Fibroblast of skin of scalp (primary cell): ENCODE measurements at places on chromosomes 7 and 10.

DNA sequence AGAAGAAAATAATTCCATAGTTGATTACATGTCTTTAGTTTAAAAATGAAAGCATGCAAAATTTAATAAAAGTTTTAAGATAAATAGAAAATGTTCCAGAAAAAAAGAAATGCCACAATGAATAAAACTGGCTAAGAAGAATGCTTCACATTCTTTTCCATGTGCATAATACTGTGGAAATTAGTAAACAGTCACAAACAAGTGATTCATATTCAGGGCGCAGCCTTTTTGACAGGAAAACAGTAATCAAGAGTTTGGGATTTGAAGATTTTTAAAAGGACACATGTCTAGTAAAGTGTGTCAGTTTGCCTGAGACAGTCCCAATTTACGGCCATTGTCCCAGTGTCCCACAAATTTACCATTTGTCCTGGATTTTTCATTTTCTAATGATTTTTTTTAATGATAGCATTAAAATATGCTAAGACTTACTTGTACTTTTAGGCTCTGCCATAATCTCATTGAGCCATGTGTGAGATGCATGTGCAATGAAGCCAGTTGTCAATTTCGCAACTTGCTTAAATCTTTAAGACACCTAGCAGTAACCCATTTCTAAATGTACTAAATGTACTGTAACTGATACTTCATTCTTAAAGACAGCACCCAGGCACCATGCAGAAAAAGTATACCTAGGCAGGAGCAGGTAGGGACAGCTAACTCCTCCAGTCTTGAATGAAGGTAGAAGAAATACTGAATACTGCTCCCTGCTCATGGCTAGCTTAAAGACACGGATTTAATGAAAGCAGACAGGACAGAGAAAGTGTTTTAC is 46.9 kb downstream of the ZNF438 start:
- peak; percentile 44 for DNase-seq

DNA sequence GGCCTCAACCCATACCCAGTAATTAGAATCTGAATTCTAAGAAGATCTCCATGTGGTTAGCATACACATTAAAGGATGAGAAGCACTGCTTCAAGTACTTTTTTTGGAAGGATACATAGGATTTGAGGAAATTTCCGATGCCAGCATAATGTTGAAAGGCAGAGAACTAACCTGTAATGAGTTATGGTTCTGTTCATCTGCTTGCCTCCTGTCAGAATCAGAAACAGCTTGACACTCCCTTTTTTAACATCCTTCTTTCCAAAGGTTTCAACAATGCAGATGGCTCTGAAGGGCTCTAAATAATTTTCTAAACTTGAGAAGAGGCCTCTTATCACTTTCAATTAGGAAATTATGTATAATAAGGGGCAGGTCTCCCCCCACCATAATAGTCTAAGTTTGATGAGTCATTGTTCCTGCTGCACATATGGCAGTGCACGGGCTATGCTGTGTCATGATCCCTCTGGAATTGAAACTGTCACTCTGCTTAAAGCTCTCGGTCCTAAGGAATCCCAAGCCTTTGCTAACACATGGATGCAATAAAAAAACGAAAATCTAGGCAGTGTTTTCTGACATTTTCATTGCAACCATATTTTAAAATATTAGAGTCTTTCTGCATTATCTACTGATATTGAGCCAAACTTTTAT is 291.2 kb upstream of the FZD1 start:
- peak; percentile 70 for DNase-seq

GRCh38 chr7:13748998-13749397 is 240.5 kb downstream of the ETV1 start:
- no peak for DNase-seq

- peak; percentile 47 for DNase-seq
These were observed 132.4 kb downstream of the TSPAN12 start for GRCh38 chr7:120725376-120726039.

- DNase-seq, result no peak
These were observed 17.4 kb downstream of the MTPN start for GRCh38 chr7:135959646-135960363.

- peak; percentile 88 for DNase-seq
These were observed 116.6 kb upstream of the CDK1 start for GRCh38 chr10:60661637-60662036.

DNA sequence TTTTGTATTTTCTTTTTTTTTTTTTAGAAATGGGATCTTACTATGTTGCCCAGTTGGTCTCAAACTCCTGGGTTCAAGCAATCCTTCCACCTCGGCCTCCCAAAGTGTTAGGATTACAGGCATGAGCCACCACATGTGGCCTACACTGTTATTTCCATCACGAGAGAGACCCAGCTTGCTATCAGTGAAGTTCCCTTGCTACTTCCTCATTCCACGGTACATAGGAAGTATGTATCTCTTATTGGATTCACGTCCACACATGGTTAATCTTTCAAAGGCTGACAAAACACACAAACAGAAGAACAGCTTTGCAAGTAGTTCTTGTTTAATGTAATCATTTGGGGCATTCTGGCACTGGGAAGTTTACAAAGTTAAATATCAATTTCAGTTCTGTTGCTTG is 50.9 kb downstream of the DCLRE1A start:
- DNase-seq, result no peak

DNA sequence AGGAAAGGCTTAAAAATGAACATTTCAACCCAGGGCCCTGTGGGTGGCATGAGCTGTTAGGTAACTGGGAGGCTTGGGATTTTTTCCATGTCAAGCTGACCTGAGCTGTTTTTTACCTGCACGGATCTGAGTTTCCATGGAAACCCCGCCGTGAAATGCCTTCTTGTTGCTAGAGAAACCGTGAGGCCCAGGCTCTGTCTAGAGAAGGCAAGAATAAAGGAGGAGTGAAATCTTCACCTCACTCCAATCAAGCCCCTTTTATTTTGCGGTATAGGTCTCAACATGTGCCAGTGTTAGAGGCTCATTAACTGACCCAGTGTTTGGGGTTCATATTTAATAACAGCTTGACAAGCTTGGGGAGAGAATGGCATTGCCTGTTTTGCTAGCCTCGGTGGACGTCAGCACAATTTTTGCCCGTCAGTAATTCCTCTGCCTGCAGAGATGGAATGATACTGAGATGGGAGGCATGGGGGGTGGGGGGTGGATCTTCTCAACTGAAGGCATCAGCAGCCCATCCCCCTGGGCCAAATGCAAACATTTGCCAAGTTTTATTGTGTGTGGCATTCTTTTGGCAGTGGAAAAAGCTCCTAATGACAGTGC is 48.9 kb upstream of the PDCD4 start:
- DNase-seq, result peak; percentile 15

DNA sequence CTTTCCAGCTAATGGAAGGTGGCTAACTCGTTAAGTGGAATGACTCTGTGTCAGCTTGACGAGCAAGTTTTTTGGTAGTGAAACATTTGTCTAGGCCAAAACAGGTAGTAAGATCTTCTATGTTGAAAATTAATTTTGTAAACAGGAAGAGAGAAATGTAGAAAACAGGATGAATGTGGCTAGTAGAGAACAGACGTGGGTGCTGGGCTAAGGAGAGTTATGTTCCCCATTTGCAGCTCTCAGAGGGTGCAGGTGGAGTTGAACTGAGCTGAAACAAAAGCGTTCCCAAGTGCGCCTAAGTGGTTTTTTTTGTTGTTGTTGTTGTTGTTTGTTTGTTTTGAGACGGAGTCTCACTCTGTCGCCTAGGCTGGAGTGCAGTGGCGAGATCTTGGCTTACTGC is 59.5 kb upstream of the SRPK2 start:
- no peak for DNase-seq

- peak; percentile 38 for DNase-seq
These were observed 50.0 kb downstream of the VCL start for GRCh38 chr10:74047871-74048270.

DNA sequence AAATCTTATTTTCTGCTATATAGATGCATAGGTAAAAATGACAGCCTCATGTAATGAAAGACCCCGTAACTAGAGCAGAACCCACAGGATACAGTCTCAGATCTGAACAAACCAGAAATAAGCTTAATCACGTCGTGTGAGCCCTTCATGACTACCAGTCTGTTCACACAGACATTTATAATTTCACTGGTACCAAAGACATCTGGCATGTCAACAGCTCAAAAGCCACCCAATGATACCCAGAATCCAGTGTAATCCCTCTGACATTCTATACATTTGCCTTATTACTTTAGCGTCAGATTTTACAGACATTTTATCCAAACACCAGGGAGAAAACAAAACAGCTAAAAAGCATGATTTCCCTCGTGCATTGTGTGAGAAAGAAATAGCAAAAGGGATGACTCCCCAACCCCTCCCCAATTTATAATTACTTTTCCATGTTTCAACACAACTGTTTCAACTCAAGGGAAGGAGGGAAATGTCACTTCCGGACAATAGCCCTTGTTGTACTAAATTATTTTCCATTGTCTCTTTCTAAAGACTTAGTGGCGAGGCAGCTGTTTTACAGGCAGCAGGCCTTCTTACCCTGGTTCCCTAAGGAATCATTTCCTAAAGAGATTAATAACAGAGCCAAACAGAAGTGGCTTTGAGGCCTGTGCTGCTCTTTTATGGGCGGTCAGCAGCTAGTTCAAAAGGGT is 33.2 kb downstream of the DOCK4 start:
- DNase-seq, result peak; percentile 25

DNA sequence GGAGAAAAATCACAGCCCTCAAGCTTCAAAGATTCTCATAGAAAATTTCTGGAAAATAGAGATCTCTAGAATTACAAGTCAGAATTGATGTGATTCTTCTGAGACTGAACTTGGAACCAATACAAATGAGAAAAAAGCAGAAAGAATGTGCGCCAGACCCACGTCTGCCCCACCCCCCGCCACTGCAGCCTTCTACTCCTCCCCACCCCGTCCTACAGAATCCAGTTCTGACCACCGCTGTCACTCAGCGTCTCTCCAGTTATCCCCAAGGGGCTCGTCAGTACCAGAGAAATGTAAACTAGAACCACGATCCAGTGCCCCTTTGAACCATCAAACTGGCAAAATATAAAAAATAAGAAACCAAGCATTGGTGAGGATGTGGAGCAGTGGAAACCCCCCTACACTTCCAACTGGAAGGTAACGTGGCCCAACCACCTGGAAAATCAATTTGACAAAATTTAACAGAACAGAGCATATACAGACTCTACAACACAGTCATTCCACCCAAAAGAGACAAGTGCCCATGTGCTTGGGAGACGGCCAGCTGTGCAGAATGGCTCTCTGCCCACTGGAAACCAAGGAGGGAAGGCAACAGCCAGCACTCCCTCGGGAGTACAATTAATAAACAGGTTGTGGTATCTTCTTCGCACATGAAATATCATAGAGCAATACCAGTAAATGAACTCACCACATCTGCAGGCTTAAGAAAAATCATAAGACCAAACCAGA is 397.9 kb downstream of the TNS3 start:
- no peak for DNase-seq

GRCh38 chr10:19668116-19668515 is 148.1 kb upstream of the PLXDC2 start:
- DNase-seq, result no peak

- no peak for DNase-seq
These were observed 376.5 kb upstream of the SORCS1 start for GRCh38 chr10:107540981-107541380.

DNA sequence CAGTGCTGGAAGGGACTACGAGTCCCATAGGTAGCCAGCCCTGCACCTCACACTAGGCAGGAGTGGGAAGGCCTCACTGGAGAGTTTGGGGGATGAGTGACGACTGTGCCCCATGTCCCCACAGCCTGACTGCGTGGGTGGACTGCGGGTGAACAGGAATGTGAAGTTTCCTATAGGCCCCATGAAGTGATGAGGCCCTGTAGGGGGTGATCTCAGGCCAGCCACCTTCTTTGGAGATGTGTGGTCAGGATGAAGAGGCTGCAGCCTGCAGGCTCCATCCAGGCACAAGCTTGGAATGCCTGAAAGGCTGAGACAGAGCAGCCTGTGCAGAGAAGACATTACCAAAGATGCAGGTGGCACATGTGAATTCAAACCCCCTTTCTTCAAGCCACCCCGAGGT is 94.9 kb downstream of the CPXM2 start:
- DNase-seq, result no peak

DNA sequence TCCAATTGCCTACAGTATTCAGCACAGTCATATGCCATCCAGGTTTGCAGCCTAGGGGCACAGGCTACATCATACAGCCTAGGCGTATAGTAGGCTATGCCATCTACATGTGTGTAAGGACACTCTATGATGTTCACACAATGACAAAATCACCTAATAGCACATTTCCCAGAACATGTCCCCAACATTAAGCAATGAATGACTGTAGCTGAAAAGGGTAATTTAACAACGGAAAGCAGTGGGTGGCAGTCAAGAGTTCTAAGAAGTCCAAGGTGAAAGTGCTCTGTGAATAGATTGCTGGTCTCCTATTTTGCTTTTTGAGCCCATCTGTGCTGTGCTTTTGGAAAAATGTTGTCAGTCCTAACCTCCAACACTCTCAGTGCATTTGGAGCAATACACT is 162.6 kb downstream of the KLF6 start:
- DNase-seq, result no peak

DNA sequence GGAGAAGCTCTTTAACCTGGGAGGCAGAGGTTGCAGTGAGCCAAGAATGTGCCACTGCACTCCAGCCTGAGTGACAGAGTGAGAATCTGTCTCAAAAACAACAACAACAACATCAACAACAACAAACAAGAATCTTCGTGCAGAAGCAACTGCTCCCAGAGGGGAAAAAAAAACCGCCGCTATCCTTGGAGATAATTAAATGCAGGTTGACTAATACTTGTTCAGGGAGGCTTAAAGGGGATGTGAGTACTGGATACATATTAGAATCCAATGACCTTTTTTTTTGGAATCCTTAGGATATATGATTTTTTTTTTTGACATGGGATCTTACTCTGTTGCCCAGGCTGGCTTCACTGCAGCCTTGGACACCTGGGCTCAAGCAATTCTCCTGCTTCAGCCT is 89.6 kb upstream of the FAM171A1 start:
- DNase-seq, result peak; percentile 50

DNA sequence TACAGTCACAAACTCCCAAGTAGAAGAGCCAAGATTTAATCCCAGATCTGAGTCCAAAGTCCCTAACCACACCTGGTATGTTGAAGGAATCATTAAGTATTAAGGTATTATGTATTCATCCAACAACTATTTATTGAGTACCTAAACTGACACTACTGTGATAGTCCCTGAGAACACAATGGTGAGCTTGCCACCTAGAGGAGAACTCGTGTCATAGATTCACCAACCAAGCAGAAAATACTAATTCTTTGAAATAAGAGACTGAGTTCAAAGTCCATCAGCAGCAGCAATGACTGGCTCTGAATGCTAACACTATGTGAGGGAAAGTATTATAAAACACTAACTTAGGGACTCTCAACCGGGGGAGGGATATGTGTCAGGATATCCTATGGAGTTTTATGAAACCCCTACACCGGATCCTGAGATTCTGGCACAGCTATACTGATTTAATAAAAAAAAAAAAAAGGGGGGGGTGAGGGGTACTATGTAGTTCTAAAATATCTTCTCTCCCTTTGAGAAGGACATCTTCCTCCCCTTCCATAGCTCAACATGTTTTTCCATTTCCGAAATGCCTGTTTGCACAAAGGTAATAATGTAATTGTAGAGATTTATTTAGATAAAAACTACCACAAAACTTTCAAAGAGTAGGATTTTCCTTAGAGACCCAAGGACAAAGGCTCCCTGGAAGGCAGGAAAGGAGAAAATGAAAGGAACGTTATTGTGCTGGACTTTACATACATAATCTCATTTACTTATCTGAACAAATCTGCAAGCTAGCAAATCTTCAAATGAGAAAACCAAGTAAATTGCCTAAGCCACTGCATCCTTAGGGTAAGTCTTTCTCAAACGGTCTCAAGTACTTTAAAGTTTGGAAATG is 1.6 kb downstream of the NCOA4 start:
- peak; percentile 63 for DNase-seq
